ENCODE measurements at places on chromosomes 1 and 21. TPM values are rescaled to one million over a fixed set of nuclear protein-coding genes. Genes with fewer than 3 reads are reported as not detected.

Gene RXFP4
- not detected for total RNA-seq

Gene S100A1
- 2.0 TPM for total RNA-seq

Gene CD52
- 3.4 TPM for total RNA-seq

Gene NPHP4
- 16.8 TPM for total RNA-seq

Gene VANGL2
- total RNA-seq = 69.7 TPM

Gene NEGR1
- 2.9 TPM for total RNA-seq

Gene NRIP1
- 8.8 TPM for total RNA-seq

Gene TOMM20
- total RNA-seq = 182 TPM

Gene GPATCH2
- total RNA-seq = 10.1 TPM

Gene DCAF6
- total RNA-seq = 13.5 TPM

Gene TMEM81
- 5.7 TPM for total RNA-seq

Gene CFHR5
- not detected for total RNA-seq

Gene RAP1GAP
- total RNA-seq = 9.7 TPM

Gene FAM177B
- not detected for total RNA-seq

Gene UBE2J2
- total RNA-seq = 65.6 TPM

Gene EPHB2
- 13.1 TPM for total RNA-seq

Gene CCDC27
- total RNA-seq = 0.13 TPM

Gene SELENOF
- 156 TPM for total RNA-seq

Gene IGSF21
- 28.0 TPM for total RNA-seq

Gene AQP10
- not detected for total RNA-seq

Gene KCNAB2
- total RNA-seq = 9.6 TPM
